ENCODE measurements at places on chromosomes 6 and 20. TPM values are rescaled to one million over a fixed set of nuclear protein-coding genes. Genes with fewer than 3 reads are reported as not detected.

Gene FAM209B
- 0.37 TPM for polyA plus RNA-seq

Gene TOX2
- polyA plus RNA-seq = 4.7 TPM

Gene EPHA7
- polyA plus RNA-seq = 46.5 TPM

Gene NOP56
- 257 TPM for polyA plus RNA-seq

DNA sequence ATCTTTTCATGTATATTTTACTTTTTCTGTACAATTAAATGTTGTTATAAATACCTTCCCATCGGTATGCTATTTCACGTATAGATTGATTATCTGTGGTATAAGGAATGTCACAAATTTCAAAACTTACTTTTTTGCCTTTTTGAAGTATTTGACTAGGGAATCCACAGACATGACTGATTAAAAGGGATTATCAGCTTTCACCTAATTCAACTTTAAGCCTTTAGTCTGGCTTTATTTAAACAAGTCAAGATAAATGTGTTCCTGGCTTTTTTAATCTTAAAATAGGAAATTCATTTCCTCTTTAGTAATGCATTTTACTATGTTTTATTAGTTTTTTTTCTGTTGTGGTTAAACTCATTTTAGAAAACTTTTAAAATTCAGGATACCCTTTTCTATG lies 160.0 kb downstream of the MACROD2 start:
- DNase-seq = no peak

Gene ASIP
- polyA plus RNA-seq = 0.69 TPM

Gene LTA
- 0.43 TPM for polyA plus RNA-seq

GRCh38 chr6:95685822-95686221 lies 108.5 kb downstream of the MANEA start:
- no peak for DNase-seq

Gene IRF4
- 0.24 TPM for polyA plus RNA-seq

All from renal cortex interstitium (tissue), 15 donors.